ENCODE measurements at places on chromosomes 3 and 15. TPM values are rescaled to one million over a fixed set of nuclear protein-coding genes. Genes with fewer than 3 reads are reported as not detected.

DNA sequence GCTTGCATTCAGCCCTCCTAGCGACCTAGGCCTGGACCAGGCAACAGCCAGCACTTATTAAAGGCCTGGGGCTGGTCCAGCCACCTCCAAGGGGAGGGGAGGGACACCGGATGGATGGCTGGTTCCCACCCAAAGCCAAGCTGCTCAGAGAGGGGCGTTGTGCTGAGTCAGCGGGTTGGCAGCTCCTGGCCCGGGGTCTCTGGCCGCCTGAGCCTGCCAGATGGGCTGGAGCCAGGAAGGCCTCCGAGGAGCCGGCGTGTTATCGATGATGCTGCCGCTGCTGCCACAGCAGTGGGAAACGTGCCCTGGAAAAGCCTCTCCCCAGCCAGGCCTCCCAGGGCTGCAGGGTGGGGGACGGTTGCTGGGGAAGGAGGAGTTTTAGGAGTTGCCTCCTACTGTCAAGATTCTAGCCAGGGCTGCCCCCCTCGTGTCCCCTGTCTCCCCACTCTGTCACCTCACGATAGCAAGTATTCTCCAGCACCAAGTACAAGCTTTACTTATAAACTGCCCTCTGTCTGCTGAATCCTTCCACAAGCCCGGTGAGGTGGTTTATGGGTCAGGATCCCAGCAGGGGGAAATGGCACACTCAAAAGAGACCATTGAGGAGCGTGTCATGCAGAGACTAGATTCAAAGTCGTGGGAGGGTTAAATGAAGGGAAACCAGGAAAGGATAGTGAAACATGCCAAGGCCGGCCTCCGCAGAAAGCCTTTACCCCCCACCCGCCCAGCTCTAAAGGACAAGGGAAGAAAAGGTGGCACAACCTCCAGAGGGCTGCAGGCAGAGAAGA lies 43.2 kb upstream of the TSEN2 start:
- no peak for DNase-seq

DNA sequence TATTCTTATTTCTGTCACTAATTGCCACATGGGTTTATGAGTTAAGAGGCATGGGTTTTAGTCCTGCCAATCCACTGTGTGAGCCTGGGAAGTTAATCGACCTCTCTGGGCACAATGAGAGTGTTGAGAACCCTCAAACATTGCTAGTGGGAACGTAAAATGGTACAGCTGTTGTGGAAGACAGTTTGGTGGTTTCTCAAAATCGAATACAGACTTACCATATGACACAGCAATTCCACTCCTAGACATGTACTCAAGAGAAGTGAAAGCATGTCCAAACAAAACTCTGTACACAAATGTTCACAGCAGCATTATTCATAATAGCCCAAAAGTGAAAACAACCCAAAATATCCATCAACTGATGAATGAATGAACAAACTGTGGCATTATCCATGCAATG lies 5.7 kb upstream of the GNB5 start:
- no peak for DNase-seq

GRCh38 chr3:185187391-185187790 lies 34.5 kb upstream of the C3orf70 start:
- DNase-seq, result no peak

DNA sequence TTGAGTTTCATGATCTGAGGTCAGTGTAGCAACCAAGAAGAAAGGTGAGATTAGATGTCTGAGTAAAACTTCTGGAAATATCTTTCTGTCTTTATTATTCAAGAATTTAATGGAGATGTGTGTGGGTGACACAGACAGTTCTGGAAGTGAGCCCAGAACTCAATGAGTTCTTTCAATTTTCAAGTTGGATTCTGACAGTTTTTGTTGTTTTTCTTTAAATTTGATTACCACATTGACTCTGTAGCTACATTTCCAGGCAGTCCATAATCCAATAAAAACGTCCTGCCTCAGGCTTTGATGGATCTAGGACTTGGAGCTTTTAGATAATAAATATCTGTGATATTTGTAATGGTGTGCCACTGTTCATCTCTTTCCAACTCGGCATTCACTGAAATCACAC lies 3.9 kb upstream of the PARP14 start:
- DNase-seq, result no peak

DNA sequence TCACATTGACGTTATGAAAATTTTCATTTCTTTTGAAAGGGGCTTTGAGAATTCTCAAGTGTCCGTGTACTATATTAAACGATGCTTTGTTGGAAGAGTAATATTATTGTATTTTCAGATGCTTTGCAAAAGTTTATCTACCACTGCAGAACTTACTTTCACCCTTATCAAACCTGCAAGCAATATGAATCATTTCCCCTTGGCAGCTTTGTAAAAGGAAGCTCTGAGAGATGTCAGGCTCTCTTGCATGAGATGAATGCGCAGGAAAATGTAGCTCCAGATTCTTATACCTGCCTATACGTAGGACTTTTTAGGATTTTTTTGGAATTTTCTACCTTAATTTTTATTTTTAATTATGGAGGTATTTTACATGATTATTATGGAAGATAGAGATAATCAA lies 34.5 kb downstream of the GPD1L start:
- DNase-seq, result no peak

DNA sequence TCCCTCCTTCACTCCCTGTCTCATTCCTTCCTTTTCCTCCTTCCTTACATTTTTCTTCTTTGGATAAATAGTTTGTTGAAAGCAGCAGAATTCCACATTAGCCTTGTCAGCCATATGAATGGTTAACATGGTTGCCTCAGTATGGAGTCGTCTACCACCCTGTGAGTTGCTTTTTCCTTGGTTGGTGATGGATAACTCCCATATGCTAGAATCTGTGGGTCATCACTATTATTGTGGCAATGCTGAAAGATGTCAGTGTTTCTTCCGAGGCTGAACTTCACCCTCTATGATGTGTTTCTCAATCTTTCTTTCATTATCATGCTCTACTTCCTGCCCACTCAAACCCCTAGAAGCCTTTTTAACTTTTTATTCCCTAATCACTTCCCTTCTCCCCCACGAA lies 481.8 kb upstream of the KCNMB2 start:
- DNase-seq, result no peak

DNA sequence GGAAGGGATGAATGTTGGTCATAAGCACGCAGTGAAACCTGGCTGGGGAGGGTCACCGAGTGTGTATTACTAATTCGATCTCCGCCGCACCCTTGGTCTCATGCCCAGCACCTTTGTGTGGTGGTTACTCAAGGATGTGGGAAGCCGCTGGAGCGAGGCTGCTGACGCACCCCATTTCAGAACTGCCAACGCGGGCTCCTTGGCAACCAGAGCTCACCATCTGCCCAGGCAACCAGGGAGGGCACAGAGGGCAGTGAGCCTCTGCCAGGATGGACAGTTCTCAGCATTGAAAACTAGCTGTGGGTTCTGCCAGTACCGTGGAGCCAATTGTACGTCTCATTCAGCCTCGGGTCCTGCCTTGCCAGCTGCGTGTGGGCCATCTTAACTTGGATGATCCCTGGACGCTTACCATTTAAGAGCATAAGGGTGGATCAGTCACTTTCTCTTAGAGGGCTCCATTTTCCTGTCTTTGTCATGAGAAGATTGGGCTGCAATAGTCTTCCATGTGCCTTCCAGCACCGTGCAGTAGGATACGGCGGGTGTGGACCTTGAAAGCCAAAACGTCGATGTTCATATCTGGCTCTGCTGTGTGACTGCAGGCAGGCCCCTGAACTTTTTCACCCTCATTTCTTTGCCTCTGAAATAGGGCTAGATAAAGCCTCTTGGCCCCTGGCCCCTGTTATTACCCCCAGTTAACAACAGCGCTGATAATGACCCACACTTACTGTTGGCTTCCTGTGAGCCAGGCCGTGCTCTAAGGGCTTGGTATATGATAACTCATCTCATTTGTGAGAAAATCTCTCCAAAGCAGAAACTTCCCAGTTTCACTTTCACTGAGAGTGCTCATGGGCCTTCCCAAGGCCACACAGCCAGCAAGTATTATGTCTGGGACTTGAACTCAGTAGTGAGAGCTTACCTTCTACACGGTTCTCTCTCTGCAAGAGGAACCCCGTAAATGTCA lies 238.8 kb downstream of the OPA1 start:
- peak; percentile 90 for DNase-seq

- DNase-seq, result peak; percentile 11
Measured at GRCh38 chr3:64691051-64691450, 3.3 kb upstream of the ADAMTS9 start.

DNA sequence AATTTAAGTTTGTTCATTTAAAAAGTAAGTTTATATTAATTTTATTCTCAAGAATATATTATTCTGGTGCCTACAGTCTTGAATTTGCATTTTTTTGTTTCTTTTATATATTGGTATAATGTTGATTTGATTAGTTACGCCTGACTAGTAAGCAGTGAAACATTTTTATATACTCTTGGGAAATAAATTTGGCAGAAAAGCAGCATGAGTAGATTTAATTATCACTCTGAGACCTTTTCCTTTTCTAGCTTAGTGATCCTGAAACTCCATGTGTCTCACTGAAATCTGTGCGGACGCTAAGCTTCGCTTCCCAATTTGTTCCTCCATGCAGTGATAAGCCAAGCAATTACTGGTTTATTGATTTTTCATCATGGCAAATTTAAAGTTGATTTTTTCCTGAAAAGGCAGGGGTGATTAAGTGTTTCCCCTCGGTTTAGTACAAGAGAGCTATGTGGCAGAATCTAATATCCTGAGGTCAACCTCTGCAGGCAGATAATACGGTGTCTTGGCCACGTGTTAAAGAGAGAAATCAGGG lies 87.2 kb upstream of the MLF1 start:
- no peak for DNase-seq

DNA sequence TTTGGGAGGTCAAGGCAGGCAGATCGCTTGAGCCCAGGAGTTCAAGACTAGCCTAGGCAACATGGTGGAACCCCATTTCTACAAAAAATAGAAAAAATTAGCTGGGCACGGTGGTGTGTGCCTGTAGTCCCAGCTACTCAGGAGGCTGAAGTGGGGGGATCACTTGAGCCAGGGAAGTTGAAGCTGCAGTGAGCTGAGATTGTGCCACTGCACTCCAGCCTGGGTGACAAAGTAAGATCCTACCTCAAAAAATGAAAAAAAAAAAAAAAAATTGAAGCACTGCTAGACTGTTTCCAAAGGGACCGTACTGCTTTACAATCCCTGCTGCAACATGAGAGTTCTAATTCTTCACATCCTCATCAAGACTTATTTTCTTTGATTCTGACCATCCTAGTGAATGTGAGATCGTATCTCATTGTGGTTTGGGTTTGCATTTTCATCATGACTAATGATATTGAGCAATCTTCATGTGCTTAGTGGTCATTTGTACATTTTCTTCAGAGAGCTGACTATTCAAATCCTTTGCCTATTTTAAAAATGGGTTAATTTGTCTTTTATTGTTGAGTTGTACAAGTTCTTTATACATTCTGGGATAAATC lies 10.8 kb downstream of the CMTM8 start:
- peak; percentile 83 for DNase-seq

DNA sequence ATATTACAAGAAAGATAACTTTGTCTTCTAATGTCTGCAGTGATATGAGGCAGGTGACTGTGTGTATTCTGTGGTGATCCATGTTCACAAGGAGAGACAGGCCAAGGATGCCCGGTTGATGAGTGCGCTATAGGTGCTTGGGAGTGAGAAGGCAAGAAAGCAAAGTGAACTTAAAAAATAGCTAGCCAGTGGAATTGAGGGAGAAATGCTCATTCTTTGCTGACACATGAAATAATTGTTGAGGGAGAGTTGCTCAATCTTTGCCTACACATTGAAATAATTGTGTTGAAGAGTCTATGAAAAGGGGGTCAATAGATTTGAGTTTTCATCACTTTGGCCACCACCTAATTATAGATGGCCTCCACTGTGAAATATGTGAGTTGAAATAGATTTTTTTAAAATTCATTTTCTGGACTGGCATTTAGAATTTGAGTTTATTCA lies 156.3 kb downstream of the LPP start:
- DNase-seq, result no peak

GRCh38 chr3:148930752-148931151 lies 60.6 kb upstream of the GYG1 start:
- no peak for DNase-seq

DNA sequence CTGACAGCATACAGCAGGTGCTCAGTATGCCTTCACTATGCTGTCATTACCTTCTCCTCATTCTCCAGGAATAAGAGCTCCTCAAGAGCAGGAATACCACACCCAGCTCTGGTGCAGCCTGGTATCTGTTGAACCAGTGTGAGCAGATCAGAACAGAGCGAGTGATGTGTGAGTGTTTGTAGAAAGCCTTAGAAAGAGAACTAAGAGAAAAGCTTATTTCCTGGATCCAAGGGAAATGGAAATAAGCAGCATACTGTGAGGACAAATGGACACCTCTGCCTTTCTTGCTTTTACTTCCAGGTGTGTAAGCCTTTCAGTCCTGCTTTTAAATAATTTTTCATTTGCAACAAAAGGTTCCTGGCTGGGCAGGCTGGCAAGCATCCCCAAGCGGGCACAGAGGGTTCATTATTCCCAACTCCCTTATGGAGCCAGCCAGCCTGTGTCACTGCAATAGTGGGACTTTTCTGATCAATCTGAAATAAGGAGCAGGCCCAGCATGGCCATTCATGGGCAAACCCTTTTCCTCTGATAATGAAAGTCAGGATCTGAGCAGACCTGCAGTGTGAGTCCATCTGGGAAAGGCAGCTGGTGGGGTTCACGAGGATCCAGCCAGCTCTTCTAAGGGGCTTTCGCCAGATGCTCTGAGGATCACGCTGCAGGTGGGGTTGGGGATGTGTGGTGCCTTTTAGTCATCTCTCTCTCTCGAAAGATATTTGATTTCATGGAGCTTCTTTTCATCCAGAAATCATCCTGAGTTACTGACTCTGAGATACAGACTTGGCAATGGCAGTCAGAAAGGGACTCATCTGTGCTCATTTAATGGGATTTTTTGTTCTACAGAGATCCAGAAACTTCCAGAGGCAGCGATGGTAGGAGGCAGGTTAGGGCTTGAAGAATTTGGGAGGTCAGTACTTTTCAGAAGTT lies 594.9 kb upstream of the CFAP20DC start:
- no peak for DNase-seq

GRCh38 chr3:134879990-134880389 lies 84.9 kb downstream of the EPHB1 start:
- no peak for DNase-seq

DNA sequence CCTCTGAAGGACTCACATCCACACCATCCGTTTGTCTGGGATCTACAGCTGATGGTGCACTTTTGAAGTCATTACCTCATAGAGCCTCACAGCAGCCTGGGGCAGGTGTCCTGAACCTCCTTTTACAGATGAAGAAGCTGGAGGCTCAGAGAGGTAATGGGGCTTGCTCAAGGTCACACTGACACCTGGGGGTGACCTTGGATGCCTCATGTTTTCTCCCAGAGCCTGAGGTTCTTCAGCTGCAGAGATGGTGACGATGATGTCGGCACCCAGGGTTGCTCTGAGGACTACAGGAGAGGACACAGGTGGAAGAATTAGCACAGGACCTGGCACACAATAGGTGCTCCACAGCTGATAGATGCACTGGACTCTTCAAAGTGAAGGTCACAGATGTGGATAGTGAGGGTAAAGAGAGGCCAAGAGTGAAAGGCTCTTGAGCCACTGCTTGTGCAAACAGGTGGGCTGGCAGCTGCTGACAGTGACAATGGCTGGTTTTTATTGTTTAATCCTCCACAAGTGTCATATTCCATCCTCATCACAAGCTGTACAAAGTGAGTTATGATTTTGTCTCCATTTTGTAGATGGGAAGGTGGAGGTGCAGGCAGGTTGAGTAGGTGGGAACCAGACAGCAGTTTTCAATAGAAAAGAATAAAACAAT lies 17.4 kb upstream of the ATP2B2 start:
- DNase-seq, result no peak

GRCh38 chr3:146640361-146640760 lies 35.2 kb upstream of the PLSCR5 start:
- DNase-seq, result no peak

Gene LRRC15
- not detected for polyA plus RNA-seq

Gene DAZL
- polyA plus RNA-seq, result not detected

Gene PLA2G4F
- 0.91 TPM for polyA plus RNA-seq

Gene RIOX2
- 23.5 TPM for polyA plus RNA-seq

Gene STRIT1
- not detected for polyA plus RNA-seq

Gene FSIP1
- 0.42 TPM for polyA plus RNA-seq

Gene ACSBG1
- polyA plus RNA-seq, result 0.02 TPM
